ENCODE measurements at places on chromosomes 2 and 18.

DNA sequence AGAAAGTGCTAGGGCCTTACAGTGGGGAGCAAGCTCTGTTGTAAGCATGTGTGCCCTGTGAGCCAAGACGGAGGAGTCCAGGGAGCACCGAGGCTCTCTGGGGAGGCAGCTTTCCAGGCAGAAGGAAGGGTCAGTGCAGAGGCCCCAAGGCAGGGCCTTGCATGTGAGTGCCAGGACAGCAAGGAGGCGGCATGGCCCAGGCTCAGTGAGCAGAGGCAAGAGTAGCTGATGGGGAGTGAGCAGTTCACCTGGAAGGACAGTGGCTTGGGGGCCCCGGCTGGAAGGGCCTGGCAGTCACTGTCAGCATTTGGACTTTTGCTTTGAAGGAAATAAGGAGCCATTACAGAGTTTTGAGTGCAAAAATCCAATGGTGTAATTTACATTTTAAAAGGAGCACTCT lies 223.8 kb upstream of the RAB12 start:
- DNase-seq = no peak

DNA sequence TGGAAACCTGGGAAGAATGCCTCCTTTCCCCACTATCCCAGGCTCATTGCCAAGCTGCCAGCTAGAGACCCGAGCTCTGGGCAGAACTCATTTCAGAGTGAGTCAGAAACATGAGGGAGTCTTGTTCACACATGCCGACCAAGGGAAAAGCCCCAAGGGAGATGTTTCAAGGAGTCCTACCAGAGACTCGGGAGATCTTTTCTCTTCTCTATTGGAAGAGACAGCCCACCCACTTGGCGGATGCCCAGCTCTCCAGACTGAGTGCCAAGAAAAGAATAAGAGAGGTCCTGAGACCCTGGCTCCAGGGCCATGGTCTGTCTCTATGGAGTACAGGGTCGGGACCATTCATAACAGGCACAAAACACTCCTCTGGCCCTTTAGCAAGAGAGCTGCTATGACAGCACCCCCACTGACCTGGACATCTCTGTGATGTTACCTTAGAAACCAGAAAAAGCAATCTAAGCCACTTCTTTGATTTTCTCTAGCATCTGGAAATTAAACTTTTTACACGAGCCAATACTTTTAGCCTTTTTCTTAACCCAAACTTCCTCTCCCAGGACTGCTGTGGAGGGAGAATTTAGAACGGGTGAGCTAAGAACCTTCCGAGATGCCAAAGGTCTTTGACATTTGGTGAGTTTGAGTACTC lies 18.5 kb upstream of the IGFBP5 start:
- DNase-seq = no peak

DNA sequence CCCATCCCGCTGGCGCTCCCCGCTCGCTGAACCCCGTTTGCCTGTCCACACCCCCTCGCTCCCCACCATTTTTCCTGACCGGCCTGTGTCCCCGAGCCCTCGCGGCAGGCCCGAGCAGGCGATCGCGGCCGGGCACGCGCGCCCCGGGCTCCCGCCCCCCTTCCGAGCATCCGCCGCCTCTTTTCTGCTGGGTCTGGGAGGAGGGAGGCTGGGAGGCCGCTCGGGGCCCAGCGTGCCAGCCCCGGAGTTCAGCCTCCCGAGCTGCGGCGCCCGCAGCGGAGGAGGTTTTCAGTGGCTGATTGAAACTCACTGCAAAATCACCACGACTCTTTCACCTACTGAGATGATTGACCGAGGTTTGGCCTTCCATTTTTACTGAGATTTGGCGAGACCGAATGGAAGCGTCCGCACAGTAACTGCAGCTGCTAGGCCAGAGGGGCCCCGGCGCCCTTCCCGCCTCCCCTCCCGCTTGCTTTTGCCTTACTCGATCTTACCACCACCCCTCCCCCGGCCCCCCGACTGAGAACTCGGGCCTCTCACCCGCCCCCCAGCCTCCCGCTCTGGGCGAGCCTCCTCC lies 4.8 kb downstream of the SOX11 start:
- DNase-seq = no peak

GRCh38 chr2:164785457-164785856 lies 56.2 kb downstream of the COBLL1 start:
- no peak for DNase-seq

- DNase-seq = no peak
Observed at GRCh38 chr2:181371782-181372645, 85.2 kb upstream of the ITGA4 start.

- no peak for DNase-seq
Observed at GRCh38 chr2:133557614-133558013, 10.6 kb downstream of the NCKAP5 start.

GRCh38 chr18:10776493-10776892 lies 250.7 kb downstream of the NAPG start:
- no peak for DNase-seq

GRCh38 chr2:624096-624495 lies 53.1 kb downstream of the TMEM18 start:
- DNase-seq = no peak

- no peak for DNase-seq
Observed at GRCh38 chr2:70510313-70510712, 43.3 kb downstream of the TGFA start.

- DNase-seq = no peak
Observed at GRCh38 chr2:178553047-178553446, 72.8 kb downstream of the PLEKHA3 start.

GRCh38 chr2:69780921-69781320 lies 39.0 kb downstream of the ANXA4 start:
- DNase-seq = no peak

Data from KG1 (cell line).